ENCODE measurements at places on chromosomes 11 and 22.
A peak's percentile ranks its signal among the peaks of the same experiment; 100 is the strongest.

- no peak overlapping the region for H3K27ac ChIP-seq
- H3K27me3 ChIP-seq = no peaks in the 10 kb centered on the region
- no peak overlapping the region for H3K4me3 ChIP-seq
- DNase-seq = no peak
- peaks cover 21% of the 10 kb centered on the region for H3K4me1 ChIP-seq
Measured at GRCh38 chr11:86292912-86293616, 9.0 kb upstream of the HIKESHI start.

- H3K27ac ChIP-seq = no peak overlapping the region
- H3K36me3 ChIP-seq = no peaks in the 10 kb centered on the region
- DNase-seq = no peak
Measured at GRCh38 chr11:131614631-131615030, 244.2 kb downstream of the NTM start.

GRCh38 chr11:120929664-120930154 lies 94.2 kb upstream of the TBCEL start:
- H3K4me1 ChIP-seq = no peaks in the 10 kb centered on the region
- H3K4me3 ChIP-seq = no peak overlapping the region
- H3K36me3 ChIP-seq = no peaks in the 10 kb centered on the region
- no peaks in the 10 kb centered on the region for H3K27me3 ChIP-seq
- H3K27ac ChIP-seq = no peak overlapping the region

GRCh38 chr11:17077520-17078401 lies at the start of gene RPS13:
TSS of gene RPS13 (minus strand) at chr11:17077667. CDS start at chr11:17077641, 26 bp downstream.
- H3K36me3 ChIP-seq = peaks cover 37% of the 10 kb centered on the region
- peak within 1 kb of the TSS; percentile 78 for H3K27ac ChIP-seq
- no peaks in the 10 kb centered on the region for H3K27me3 ChIP-seq

DNA sequence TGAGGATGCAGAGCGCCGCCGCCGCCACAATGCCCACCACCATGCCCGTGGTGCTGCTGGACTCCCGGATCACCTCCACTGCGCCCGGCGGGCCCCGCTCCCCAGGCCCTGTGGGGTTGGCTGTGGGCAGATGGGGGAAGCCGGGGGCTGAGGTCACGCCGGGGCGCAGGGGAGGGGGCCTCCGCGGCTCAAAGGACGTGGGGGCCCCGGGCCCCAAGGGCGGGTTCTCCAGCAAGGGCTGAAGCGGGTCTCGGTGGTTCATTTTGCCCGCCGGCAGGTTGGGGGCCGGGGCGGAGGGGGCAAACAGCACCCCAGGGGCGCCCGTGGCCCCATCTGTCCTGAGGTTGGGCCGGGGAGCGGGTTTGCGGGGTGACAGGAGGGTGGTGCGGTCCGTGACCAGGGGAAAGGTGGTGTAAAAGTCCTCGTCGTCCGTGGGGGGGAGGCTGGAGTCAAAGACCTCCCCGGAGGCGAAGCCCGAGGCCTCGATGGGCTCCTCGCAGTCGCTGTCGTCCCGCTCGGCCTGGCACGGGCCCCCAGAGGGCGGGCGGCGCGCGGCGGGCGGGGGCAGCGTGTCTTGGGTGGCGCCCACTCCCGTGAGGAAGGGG lies 16.5 kb downstream of the SLC22A12 start:
- H3K4me1 ChIP-seq = no peaks in the 10 kb centered on the region
- H3K4me3 ChIP-seq = no peak overlapping the region
- no peak for DNase-seq
- H3K27ac ChIP-seq = no peak overlapping the region

DNA sequence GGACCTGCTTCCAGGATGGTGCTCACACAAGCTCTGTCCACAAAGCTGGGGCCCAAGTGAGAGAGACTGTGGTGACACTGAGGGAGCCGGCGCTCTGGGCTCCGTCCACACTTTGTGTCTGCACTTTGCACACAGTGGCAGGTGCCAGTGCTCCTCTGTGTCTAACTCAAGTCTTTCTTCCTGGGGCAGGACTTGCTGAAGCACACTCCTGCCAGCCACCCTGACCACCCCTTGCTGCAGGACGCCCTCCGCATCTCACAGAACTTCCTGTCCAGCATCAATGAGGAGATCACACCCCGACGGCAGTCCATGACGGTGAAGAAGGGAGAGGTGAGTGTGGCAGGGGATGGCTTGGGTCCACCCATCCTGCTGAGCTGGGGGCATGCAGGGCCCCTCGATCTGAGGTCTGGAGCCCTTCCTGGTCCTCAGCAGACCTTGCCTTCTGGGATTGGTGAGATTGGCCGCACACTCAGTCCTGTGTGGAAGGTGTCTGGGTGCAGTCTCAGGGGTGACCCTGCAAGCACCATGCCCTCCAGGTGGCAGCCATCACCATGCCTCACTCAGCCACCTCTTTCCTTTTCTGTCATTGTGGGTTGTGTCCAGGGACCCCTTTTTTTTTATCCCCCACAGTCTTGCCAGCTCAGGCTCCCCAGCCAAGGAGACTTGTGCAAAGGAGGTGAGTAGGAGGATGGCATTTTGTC lies 93.3 kb downstream of the BCR start:
- H3K4me1 ChIP-seq = peaks cover 78% of the 10 kb centered on the region
- H3K36me3 ChIP-seq = no peaks in the 10 kb centered on the region
- H3K27ac ChIP-seq = peak overlapping the region; percentile 32
- DNase-seq = no peak
- no peaks in the 10 kb centered on the region for H3K27me3 ChIP-seq

DNA sequence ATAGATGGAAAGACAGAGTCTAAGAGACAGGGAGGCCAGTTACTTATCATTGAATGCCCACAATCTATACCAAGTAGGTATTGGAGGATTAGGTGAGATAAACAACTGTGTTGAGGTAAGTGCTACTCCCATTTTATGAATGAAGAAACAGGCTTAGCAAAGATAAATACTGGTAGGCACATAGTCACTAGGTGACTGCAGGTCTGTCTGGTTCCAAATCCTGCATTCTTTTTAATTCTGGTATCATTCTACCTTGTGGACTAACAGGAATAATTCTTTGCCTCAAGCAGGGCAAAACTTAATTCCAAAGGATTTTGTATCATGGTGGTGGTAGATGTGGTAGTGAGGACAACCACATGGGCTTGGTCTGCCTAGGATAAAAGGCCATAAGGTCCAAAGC lies 28.4 kb downstream of the RNF169 start:
- no peak overlapping the region for H3K4me3 ChIP-seq
- H3K27ac ChIP-seq = no peak overlapping the region
- no peak for DNase-seq
- H3K36me3 ChIP-seq = no peaks in the 10 kb centered on the region
- no peaks in the 10 kb centered on the region for H3K27me3 ChIP-seq

DNA sequence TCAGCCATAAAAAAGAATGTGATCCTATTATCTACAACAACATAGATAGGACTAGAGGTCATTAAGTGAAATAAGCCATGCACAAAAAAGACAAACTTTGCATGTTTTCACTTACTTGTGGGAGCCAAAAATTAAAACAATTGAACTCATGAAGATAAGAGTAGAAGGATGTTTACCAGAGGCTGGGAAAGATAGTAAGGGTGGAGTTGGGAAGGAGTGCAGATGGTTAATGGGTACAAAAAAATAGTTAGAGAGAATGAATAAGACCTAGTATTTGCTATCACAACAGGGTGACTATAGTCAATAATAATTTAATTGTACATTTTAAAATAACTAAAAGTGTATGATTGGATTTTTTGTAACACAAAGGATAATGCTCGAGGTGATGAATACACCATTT lies 27.2 kb upstream of the IL10RA start:
- no peak overlapping the region for H3K27ac ChIP-seq
- peak overlapping the region; percentile 48 for H3K4me3 ChIP-seq
- peaks cover 20% of the 10 kb centered on the region for H3K4me1 ChIP-seq

DNA sequence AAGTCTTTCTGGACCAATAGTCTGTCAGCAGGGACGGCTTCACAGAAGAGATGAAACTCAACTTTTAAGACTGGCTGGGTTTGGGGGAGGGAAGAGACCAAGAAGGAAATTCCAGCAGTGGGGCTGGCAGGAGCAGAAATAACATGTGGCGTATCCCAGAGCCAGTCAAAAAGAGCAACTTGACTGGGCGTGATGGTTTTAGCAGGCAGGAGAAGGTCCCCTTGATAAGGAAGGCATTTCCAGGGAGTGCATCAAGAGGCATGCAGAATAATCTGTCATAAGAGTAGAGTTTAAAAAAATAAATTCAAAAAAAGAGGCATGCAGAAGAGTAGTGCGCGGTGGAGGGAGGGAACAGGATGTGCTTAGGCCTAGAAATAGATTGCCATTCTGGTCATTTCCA lies 52.5 kb downstream of the C22orf31 start:
- H3K4me3 ChIP-seq = no peak overlapping the region
- no peaks in the 10 kb centered on the region for H3K4me1 ChIP-seq
- H3K27me3 ChIP-seq = no peaks in the 10 kb centered on the region

- H3K4me1 ChIP-seq = peaks cover 18% of the 10 kb centered on the region
- DNase-seq = no peak
- no peak overlapping the region for H3K4me3 ChIP-seq
- no peaks in the 10 kb centered on the region for H3K36me3 ChIP-seq
- H3K27ac ChIP-seq = no peak overlapping the region
Measured at GRCh38 chr11:66717925-66718319, 11.1 kb downstream of the SPTBN2 start.

GRCh38 chr11:91350931-91351330 lies 873.7 kb upstream of the FAT3 start:
- no peak for DNase-seq
- H3K4me1 ChIP-seq = no peaks in the 10 kb centered on the region
- no peaks in the 10 kb centered on the region for H3K27me3 ChIP-seq
- H3K4me3 ChIP-seq = no peak overlapping the region
- H3K36me3 ChIP-seq = no peaks in the 10 kb centered on the region

- no peaks in the 10 kb centered on the region for H3K4me1 ChIP-seq
- no peak overlapping the region for H3K4me3 ChIP-seq
- H3K36me3 ChIP-seq = no peaks in the 10 kb centered on the region
- no peak overlapping the region for H3K27ac ChIP-seq
- DNase-seq = no peak
Measured at GRCh38 chr11:110093407-110094297, 460 bp downstream of the ZC3H12C start.

DNA sequence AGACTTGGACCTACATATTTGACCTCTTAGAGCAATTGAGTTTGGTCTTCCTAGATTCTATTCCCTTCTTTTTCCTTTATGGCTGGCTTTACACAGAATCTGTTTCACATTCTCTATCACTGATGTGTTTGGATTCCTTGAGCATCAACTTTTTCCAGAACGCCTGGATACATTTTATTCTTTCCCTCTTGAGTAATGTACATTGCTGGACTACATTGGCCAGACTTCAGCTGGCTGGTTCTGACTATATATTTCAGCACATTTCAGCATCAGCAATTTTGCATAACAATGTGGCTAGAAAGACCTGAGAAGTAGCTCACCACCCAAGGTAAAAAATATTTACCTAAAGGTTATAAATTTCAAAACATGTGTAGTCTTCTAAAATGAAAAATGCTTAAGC lies 2198.2 kb upstream of the RAG2 start:
- DNase-seq = no peak
- no peak overlapping the region for H3K27ac ChIP-seq
- H3K4me1 ChIP-seq = no peaks in the 10 kb centered on the region

GRCh38 chr11:63543711-63544110 lies 7.1 kb downstream of the PLAAT4 start:
- no peak overlapping the region for H3K4me3 ChIP-seq
- no peaks in the 10 kb centered on the region for H3K27me3 ChIP-seq
- peaks cover 9% of the 10 kb centered on the region for H3K4me1 ChIP-seq
- no peak overlapping the region for H3K27ac ChIP-seq

DNA sequence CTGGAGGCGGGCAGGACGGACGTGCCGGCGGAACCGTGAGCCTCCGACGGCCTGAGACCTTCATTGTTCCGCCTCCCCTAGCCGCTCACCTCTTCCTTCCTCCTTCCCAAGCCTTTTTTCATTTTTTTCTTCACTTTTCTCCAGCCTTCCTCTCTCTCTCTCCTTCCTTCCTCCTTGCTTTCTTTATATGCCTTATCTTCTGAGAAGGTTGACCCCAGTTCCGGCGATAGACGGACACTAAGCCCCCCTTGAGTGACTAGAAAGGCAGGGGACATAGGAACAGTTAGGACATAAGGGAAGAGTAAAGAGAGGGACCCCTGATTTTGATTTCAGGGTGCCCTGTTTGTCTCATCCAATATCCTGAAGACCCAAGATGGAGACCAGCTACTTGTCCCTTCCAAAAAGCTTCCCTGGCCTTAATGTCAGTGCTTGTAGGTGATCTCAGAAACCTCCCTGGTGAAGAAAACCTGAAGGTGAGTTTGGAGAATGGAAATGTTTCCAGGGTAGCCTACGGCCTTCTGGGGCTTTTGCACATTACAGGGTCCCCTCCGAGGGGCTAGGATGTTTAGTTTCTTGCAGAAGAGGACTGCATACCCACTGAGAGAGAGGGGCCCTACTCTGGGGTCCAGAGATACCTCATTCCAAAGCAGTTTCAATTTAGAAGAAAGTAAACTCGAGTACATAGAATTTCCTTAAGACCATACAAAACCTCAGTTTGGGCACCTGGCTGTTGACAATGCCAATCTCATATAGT lies 3.5 kb downstream of the ADM start:
- no peak for DNase-seq
- no peaks in the 10 kb centered on the region for H3K36me3 ChIP-seq
- peaks cover 25% of the 10 kb centered on the region for H3K4me1 ChIP-seq
- peak overlapping the region; percentile 66 for H3K4me3 ChIP-seq
- no peaks in the 10 kb centered on the region for H3K27me3 ChIP-seq

Measured in Karpas-422 (cell line).